ENCODE measurements at places on chromosomes 2 and 18.
A peak's percentile ranks its signal among the peaks of the same experiment; 100 is the strongest.

GRCh38 chr2:196244966-196245365 lies 73.6 kb upstream of the STK17B start:
- DNase-seq = no peak

GRCh38 chr2:132760405-132760804 lies 90.4 kb upstream of the LYPD1 start:
- DNase-seq = no peak

- DNase-seq = peak; percentile 51
Measured at GRCh38 chr18:13211534-13211933, 7.0 kb upstream of the LDLRAD4 start.

DNA sequence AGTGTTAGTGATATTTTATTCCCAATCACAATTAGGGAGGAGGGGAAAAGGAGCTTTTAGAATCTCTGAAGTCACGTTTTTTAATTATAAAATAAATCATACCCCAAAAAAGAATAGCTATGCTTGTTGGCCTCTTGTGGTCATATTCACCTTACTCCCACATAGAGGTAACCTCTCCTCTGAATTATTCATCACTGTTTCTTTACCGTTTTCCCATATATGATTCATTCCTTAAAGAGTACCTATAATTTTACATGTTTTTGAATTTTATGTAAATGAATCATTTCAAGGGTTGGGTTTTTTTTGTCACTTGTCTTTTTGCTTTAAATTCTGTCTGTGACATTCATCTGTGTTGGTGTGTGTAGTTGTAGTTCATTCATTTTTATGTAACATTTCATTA lies 110.6 kb upstream of the CD302 start:
- DNase-seq = no peak

DNA sequence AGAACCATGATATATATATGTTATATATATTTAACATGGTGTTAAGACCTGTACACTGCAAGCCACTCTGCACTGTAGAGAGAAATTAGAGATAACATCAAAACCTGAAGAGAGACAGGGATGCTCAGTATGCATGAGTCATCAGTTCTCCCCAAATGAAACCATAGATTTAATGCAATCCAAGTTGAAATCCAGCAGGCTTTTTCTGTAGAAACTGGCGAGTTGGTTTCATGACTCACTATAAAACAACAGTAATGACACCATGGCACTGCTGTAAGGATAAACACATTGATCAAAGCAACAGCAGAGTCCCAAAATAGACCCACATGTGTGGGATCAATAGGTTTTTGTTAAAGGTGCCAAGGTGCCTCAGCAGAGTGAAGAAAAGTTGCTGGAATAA lies 65.8 kb downstream of the RTP5 start:
- no peak for DNase-seq

DNA sequence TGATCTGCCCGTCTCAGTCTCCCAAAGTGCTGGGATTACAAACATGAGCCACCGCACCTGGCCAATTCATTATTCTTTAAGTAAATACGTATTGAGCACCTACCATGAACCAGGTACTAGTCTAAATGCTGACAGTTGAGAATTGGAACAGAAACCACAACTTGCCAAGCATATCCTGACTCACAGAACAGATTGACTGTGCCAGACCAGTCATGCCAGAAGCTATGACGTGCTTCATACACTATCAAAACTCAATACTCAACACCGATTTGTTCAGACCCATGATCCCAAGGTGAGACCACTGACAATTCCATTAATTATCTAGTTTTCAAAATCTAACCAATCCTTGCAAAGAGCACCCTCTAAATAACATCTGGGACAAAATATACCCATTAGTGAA lies 148.6 kb downstream of the B3GNT2 start:
- DNase-seq = no peak

GRCh38 chr2:219418155-219419011 lies at the start of gene DES:
DES (plus strand) TSS chr2:219418377; CDS start chr2:219418463, 86 bp downstream.
- DNase-seq = no peak

- no peak for DNase-seq
Measured at GRCh38 chr2:69217333-69218080, 169.5 kb downstream of the GFPT1 start.

DNA sequence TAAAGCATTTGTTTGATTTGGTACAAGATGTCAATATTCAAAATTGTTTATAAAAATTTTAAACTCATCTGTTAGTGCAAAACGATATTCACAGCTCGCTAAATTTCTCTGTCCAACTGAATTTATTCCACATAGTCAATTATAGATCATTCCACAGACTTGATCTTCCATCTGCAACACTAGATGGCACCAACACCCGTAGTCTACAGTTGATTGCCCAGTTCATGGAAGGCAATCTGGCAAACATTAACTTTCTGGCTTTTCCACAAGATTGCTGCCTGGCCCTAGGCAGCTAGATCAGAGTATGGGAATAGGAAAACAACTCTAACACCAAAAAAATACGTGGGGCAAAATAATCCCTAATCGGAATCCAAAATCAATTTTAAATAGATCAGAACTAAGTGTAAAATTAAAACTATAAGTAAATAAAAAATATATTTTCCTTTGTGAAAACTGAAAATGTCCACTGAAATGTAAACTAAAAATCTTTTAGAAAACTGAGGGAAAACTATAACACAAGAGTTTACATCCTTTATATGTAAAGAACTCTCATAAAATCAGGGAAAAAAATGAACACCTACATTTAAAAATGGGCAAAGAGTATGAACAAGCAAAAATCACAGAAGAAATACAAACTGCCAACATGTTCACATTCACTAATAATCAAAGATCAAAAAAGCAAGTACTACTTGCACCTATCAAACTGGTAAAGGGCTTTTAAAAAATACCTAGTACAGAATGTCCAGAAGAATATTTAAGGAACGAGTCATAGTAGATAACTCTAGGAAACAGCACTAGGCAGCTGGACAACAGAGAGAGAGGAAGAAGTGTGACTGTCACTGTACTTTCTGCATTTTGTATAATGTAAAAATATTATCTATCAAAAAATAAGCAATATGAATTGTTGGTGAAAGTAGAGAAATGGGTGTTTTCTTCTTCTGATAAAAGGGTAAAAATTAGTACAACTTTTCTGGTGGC lies 35.0 kb downstream of the RTN4 start:
- DNase-seq = peak; percentile 82

GRCh38 chr2:45637440-45637839 lies 14.0 kb upstream of the PRKCE start:
- peak; percentile 72 for DNase-seq

DNA sequence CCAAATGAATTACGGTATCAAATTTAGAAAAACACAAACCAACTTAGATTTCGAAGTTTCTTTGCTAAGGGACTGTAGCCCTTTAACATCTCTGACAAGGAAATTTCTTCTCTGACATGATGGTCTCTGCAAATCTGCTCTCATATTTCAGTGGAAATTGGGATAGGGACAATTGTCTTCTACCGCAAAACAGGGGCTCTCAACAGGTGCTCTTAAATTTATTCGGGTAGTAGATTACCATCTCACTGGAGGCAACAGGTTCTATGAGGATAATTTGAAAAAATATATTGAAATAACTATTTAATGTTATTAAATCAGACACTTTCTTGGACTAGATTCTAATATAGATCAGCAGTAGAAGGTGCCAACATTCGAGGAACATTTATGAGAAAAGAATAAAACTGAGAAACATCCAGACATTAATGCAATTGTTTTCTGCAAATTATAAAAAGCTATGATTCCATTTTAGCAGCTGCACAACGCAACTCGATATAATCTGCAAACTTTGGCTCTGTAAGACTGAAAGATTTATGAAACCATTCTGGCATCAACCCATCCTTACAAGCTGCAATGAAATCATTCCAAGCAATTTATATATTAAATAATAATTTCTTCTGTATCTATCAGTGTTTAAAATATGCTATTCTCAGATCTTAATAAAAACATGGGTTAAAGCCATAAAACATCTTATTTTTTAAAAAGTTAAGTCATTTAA lies 10.0 kb upstream of the BCL2 start:
- DNase-seq = no peak

GRCh38 chr2:221999717-222000116 lies 299.1 kb downstream of the PAX3 start:
- no peak for DNase-seq

GRCh38 chr2:223635080-223635479 lies 32.9 kb upstream of the SCG2 start:
- no peak for DNase-seq

DNA sequence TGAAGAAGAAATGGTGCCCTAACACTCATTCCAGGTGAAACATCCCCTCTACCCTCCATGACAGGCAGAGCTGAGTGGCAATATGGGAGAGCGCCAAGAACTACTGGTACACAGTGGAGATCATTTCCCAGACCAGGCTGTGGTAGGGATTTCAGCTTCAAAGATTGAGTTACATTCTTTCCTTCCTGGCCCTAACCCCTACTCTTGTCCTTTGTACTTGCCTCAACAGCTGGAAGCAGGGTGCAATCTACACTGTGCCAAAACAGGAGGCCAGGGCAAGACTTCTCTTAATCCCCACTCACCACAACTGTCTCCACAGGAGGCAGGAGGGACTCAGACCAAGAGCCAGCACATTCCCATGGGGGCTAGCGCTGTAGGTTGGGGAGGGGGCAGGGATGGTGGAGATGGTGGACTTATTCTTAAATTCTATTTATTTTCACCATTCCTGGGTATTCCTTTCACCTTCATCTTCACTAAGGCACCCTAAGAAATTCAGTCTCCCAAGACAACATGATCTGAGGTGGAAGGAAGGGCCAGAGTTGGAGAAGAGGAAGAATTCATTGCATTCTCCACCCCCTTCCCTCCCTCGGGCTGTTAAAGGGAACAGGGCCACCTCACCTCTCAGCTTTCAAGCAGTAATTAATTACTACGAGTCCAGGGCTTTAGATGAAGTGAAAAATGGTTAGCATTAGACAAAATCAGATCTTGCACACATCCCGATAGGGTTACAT lies 65.9 kb downstream of the AAK1 start:
- no peak for DNase-seq

- no peak for DNase-seq
Measured at GRCh38 chr2:51697095-51697494, 665.2 kb upstream of the NRXN1 start.

- DNase-seq = peak; percentile 84
Measured at GRCh38 chr2:215269397-215270117, 42.3 kb upstream of the ATIC start.

DNA sequence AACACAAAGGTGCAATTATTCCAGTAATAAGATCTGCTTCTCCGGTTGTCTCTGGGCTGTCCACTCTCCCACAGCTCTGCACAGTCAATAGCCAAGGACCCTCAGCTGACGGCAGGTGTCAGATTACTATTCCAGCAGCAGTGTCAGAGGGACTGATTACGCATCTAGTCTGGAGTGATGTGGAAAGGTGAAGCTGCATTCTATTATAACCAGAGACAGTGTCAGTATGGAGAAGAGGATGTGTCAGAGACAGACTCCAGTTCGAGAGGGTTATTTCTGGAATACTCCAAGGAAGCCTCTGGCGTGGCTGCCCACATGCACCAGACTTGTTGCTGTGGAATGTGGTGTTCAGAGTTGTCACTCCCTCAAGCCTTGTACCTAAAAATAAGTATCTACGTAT lies 163.6 kb upstream of the TMEM200C start:
- DNase-seq = no peak

GRCh38 chr2:39593439-39594393 lies 72.0 kb upstream of the TMEM178A start:
- peak; percentile 71 for DNase-seq

DNA sequence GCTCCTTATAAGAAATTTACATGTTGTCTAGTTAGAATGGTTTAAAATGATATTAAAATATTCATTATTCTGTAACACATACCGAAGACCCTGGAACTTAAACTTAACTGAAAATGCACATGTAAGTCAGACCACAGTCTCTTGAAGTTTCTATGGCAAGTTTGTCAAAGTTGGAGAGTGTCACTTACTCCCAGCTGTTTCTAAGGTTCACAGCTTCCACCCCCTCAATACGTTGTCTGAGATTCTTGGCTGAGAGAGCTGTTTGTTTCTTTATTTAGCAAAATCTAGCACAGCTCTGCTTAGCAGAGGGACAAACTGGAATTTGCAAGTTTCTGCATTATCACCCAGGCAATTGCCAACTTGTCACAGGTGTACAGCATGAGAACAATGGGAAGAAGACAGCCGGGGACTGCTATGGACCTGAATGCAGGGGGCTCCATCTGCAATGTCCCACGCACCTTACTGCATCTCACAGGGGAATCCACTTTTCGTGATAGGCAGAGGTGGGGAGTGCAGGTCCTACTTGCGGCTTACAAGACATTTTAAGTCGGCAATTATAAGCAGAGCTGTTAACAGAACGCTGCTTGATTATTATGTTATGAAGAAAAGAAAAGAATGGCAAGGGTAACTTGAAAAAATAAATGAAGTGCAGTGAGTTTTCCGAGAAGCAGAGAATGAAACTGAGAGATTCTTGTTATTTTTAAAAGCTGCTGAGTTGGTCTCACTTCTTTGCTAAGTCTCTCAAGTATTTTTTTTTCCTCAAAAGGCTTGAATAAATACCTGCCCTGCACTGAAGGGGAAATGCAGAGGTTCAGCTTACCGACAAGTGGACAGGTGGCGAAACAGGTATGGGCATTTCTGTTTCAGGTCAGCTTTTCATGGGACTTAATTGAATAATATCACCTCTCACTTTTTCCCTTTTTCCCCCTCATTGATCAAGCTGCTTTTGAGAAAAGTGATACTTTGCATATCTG lies 1072.1 kb upstream of the FANCL start:
- no peak for DNase-seq

- DNase-seq = no peak
Measured at GRCh38 chr2:207706936-207707860, 4.2 kb upstream of the CCNYL1 start.

- peak; percentile 91 for DNase-seq
Measured at GRCh38 chr2:174395284-174395968, at the start of gene SCRN3. SCRN3 (plus strand) TSS chr2:174395730; CDS start chr2:174398284, 2,554 bp downstream.

GRCh38 chr2:20159411-20160070 lies 65.4 kb downstream of the SDC1 start:
- DNase-seq = no peak

DNA sequence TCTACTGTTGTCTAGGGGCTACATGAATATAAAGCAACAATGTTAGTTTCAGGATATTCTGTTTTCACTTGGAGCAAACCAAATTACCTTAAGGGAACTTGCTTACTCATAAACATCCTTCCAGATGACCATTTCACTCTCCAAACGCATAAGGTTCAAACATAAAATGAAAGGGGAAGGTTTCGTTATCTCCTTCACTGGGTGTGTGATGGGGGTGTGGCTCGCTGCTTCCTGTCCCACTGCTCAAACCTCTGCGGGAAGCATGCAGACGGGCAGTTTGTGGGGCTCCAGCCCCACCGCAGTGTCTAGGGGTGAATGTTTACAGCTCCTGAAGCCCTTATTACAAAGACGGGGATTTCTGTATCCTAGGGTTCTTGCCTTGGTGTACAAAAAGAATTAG lies 1310.9 kb upstream of the TMEFF2 start:
- DNase-seq = no peak

- no peak for DNase-seq
Measured at GRCh38 chr2:188189356-188189755, 102.3 kb upstream of the GULP1 start.

Measured in hematopoietic multipotent progenitor cell treated with erythropoietin and hydrocortisone succinate and interleukin-3 and kit ligand, for 6 days (in vitro differentiated cells).